Panc1 (cell line): ENCODE measurements at places on chromosomes 7 and 10. TPM values are rescaled to one million over a fixed set of nuclear protein-coding genes. Genes with fewer than 3 reads are reported as not detected.

DNA sequence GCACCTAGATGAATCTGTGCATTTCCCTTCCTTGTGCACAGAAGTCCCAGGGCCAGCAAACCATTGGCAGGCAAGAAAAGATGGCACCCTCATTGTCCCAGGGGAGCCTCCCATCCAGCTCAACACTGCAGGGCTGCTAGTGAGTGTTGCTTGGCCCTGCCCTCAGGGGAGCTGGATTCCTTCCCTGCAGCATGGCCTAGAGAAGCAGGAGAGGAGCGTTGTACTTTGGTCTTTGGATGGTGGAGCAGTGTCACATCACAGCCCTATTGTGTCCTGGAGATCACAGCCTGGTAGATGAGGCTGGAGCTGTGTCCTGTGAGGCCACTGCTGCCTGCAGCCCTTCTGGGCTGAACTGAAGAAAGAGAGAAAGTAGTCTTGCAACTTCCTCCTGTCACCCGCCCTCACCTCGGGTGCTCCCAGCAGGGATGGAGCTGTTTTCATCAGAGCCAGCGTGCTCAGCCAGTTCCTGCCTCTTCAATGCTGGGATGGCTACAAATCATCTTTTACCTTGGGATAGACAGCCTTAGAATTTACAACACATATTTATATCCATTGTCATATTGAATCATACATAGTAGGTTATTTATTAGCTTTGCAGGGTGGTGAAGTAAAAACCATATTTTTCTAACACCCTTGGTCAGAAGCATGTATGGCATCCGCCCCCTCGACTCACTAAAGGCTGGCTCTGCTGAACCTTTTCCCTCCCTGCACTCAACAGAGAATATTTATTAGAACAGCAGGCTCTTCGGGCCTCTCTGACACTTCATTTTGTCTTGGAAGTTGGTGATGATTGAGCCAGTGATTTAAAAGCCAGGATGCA, 43.1 kb upstream of the FAM180A start:
- no peak for DNase-seq

GRCh38 chr7:158327571-158328180, 259.9 kb downstream of the PTPRN2 start:
- no peak for DNase-seq

GRCh38 chr10:131315344-131315743, 3.8 kb upstream of the TCERG1L start:
- DNase-seq = no peak

DNA sequence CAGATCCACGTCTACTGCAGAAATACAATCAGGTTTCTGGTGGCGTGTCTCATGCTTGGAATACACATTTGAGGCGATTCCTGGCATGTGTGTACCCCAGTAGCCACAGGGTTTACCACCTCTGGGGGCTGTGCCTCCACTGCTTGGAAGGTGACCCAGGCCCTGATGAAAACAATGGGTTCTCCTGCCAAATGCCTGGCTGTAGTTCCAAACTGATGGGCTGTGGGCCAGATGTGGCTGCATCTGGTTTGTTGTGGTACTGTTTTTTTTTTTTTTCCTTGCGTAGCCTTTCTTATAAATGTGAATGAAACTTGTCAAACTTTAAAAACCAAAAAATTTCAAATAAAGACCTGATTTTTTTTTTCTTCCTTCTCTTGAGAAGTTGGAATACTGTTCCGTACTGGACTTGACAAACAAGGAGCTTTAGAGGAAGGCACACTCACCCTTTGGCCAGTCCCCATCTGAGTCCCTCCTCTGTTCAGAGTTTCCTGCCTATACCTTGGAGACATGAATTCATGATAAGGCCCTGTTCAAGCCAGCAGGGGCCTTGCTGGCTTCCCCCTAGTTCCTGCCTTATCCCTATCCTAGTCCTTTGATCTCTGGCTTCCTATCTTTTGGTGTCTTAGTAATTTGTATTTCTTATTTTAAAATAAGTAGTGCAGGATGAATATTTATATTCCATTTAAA, 217.1 kb downstream of the PHTF2 start:
- no peak for DNase-seq

GRCh38 chr7:148398844-148399365, 191.7 kb upstream of the C7orf33 start:
- DNase-seq = no peak

DNA sequence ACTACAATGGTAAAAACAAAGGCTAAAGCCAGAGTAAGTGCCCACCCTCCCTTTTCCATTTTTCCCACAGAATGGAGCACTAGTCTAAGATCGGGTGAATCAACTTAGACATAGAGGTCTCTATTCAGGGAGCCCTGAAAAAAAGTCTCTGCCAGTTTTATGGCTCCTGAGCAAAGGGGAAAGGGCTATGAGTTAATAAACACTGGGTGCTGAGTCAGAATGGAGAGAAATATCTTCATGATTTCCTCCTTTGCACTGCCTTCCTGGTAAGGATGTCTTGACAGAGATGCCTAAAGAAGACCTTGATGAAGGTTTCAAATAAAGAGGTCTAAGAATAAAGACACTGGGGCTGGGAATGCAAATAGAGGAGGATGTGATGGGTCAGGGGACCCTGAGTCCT, 607.4 kb upstream of the MBL2 start:
- DNase-seq = no peak

- no peak for DNase-seq
Measured at GRCh38 chr10:60456053-60456452, 66.4 kb upstream of the ANK3 start.

DNA sequence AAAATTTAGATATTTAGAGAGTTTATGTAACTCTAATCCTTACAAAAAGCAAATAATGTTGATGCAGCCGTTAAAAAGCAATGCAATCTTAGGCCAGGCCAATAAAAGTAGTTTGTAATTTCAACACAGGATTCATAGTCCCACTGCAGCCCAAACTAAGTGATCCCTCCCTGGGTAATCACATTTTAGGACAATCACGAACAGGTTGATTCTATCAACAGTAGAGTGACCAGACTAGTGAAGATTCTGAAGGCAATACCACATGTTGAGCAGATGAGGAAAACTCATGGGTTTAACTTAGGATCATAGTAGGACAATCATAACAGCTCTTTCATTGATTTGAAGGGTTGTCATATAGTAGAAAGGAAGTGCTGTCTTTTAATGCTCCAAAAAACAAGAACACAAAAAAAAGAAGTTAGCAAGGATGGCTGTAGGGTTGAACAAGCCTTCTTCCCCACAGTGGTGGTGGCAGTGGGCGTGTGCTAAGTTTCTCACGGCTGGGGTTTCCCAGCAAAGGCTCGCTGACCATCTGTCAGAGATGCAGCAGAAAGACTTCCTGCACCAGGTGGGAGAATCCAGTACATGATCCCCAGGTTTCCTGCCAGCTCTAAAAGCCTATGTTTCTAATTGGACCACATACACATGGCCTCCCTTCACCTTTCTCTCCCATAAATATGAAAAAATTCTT, 212.2 kb downstream of the CHRM2 start:
- no peak for DNase-seq

The CCDC6 gene
- total RNA-seq = 48.7 TPM

The ZNF282 gene
- 31.6 TPM for total RNA-seq

The UCN3 gene
- total RNA-seq = not detected

The MGAM2 gene
- 0.10 TPM for total RNA-seq

The ATG9B gene
- 0.98 TPM for total RNA-seq
